ENCODE measurements at places on chromosomes 6 and 20.

DNA sequence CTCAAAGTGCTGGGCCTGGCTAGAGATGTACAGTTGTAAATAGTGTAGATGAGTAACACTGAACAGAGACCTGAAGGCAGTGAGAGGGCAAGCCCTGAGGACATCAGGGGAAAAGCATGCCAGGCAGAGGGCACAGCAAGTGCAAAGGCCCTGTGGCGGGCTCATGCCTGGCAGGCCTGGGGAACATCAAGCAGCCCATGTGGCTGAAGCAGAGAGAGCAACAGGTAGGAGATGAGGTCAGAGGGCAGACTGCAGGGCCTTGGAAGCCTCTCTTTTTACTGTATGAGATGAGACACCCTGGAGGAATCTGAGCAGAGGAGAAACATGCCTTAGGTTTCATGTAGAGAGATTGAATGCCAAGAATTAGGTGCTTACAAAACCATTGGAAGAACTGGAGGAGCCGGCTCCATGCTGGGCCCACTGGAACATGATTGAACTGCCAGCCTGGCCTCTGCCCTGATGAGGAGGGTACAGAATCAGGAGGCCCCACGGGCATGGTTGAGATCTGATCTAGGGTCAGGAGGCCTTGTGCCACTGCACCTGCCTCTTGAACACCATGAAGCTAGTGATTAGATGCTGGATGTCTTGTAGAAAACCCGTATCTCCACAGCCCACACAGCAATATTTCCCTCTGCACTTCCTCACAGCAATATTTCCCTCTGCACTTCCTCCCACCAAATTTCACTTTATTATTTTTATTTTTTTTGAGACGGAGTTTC, 5.9 kb upstream of the HMGA1 start:
- no peak for DNase-seq

DNA sequence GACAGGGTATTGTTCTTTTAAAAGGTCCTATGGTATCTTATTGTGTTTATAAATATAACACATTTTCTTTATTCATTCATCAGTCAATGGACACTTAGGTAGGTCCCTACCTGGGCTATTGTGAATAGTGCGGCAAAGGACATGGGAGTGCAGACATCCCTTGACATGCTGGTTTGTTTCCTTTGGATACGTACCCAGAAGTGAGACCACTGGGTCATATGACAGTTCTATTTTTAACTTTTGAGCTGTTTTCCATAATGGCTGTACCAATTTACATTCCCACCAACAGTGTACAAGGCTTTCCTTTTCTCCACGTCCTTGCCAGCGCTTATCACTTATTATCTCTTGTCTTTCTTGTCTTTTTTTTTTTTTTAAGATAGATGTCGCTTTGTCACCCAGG, 627.5 kb downstream of the PRKN start:
- DNase-seq: no peak

- no peak for DNase-seq
Measured at GRCh38 chr20:61263084-61263695, 11.1 kb downstream of the CDH4 start.

- no peak for DNase-seq
Measured at GRCh38 chr20:57592263-57593092, 27.7 kb downstream of the ZBP1 start.

DNA sequence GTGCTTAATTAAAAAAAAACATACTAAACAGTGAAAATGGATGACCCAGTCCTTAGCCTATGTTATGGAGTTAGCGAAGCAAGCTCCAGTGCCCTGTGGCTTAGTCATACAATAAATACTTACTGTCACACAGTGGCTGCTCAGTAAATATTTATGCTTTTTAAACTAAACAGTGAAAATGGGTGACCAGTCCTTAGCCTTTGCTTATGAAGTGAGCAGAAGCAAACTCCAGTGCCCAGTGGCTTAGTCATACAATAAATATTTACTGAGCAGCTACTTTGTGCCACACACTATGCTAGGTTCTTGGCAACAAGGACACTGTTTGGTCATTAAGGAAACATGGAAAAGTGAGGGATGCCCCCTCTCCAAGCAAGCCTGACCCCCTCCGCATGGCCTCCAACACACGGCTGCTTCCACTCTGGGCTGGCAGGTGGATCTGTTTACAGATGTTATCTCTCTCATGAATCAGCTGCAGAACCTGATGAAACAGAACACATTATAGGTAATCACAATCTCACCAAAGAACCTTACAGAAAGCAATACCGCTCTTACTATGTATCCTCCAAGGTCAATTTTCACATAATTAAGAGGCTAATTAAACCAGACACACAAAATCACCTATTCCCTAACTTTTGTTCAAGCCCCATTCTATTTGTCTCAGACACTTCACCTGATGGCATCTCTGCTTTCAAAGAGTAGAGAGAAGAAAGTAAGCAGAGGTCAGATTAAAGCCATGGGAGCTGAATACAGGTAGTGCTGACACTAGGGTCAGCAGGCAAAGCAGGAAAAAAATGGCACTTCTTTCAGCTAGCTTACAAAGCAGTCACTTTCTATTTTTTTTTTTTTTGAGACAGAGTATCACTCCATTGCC, 27.3 kb downstream of the CDK5RAP1 start:
- DNase-seq: no peak

DNA sequence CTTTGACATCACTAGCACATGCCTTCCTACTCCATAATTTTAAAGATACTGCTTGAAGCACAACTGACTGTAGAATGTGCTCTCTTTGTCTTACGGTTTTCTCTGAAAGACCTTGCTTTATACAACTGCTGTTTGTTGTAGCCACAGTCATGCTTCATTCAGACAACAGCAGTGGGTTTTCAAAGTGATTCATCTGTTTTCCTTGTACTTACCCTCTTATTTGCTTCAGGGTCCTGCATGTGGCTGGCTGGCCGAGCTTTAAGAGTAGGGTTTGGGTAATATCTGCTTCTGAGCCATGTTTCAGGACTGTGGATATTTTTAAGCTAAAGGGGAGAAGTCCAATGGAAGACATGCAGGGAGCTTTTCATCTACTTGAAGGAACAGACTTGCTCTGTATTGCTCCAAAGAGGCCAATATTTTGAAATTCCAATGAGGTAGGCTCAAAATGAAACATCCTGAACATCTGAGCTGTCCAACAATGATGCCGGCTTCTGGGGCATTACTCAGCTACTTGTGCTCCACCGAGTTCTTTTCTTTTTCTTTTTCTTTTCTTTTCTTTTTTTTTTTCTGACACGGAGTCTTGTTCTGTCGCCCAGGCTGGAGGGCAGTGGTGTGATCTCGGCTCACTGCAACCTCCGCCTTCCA, 160.2 kb upstream of the SGK1 start:
- no peak for DNase-seq

DNA sequence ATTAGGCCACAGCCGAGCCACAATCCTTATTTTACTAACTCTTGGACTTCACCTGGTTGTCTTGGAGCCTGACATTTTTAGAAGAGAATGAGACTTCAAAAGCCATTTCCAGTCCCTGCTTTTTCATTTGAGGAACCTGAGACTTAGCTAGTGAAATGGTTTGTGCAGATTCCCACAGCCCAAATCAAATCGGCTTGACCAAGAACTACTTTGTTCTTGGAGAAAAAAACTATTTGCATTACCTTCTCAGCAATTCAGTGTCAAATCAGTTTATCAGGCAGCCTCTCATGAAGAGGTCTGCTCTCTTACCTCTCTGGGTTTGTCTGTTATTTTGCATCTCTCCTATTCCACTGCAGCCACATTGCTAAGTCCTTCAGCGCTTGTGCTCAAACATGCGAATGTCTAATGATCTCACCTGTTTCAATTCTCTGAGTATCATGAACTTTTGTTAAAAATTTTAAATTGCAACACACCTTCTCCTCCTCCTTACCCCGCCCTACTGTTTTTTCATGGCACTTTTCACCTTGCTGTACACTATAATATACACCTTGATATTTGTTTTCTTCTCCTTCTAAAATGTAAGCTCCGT, 573 bp upstream of the IFNGR1 start:
- DNase-seq: no peak

DNA sequence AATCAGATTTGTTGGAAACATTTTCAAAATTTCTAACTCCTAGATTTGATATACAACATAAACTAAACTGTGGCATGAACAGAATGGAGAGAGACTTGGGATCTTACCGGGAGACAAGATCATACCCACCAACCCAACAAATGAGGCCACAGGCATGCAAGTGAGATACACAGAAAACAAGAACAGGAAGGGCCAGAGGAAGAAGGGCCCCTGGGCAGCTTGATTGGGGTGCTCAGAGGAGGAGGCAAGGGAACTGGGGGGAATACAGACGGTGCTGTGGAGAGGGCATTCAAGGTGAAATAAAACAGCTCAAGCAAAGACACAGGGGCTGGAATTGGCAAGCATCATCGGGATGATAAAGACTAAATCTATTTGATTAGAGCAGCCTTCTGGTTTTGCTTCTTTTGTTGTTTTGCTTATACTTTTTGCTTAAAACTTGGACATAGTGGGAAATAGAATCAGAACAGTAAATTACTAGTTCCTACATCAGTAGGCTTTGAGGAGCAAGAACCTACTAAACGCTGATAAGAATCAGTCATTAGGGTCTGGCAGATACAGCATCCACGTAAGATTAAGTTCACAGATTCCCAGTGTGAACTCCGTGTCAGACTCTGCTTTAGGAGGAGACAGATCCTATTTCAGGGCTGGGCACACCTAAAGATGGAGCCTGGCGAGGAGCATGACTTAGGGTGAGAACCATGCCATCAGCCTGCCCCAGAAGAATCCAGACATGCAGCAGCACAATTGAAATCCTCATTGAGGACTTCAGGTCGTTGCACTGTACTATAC, 3.5 kb upstream of the RAMACL start:
- DNase-seq: no peak

- no peak for DNase-seq
Measured at GRCh38 chr6:15386110-15386755, 140.4 kb downstream of the JARID2 start.

DNA sequence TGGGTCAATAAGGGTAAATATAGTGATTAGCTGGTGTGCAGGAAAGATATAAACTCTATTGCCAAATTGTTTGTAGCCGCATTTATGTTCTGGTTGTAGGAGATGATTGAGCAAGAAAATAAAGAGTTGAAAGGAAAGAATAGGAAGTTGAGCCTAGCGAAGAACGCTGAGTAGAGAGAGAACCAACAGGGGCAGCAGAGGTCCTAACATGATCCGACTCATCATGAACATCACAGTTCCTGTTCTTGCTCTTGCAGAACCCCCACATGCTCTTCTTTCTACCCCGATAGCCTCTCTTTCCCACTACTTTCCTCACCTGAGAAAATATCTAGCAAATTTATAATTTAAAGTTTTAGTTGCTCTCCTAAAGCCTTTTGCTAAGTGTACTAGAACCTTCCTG, 9.9 kb upstream of the ID4 start:
- no peak for DNase-seq

GRCh38 chr20:58706150-58706892, 13.7 kb downstream of the NPEPL1 start:
- DNase-seq: no peak

Data from renal cortex interstitium (tissue), 15 donors.